ENCODE measurements at places on chromosomes 12 and 14. TPM values are rescaled to one million over a fixed set of nuclear protein-coding genes. Genes with fewer than 3 reads are reported as not detected.

DNA sequence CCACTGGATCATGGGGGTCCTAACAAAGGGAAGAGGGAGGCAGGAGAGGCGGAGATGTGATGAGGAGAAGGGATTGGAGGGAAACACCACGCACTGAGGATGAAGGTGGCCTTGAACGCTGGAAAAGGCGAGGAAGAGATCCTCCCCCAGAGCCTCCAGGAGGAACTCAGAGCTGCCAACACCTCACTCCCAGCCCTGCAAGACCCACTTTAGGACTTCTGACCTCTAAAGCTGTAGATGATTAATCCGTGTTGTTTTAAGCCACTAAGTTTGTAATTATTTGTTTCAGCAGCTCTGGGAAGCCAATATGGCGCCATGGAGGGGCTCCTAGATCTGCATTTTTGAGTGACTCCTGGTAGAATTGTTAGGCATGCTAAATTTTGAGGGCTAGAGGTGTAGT is 74.6 kb upstream of the CEP83 start:
- DNase-seq = no peak

- no peak for DNase-seq
Observed at GRCh38 chr14:95147597-95147996, 9.7 kb downstream of the DICER1 start.

DNA sequence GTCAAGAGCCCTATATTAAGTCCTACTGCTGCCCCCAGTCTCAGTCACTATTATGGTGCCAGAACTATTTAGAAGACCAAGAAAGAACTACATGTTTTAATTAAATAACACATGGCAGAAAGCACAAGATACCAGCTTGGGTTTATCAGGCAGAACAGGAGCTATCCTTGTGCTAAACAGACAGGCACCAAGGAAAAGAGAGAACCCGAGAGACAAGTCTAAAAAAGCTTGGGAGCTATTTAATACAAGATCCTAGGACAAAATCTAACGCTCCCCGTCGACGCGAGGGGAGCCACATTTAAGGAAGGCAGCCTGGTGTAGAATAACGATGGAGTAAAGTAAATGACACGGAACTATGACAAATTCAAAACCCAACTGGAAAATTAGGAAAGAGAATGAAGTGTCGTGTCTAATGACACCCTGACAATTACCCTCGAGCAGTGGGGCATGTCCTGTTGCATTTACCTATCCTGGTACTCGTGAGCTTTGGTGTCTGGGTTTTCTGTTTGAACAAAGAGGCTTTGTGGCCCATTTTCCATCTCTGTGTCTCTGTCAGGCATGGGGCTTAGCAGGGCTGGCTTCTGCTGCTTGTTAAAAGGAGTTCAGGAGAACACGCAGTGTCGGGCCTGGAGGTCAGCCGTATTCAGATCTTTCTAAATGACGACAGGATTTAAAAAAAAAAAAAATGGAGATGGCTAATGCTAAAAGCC is 140.6 kb downstream of the ETNK1 start:
- no peak for DNase-seq

- no peak for DNase-seq
Observed at GRCh38 chr12:20377750-20378149, 9.4 kb downstream of the PDE3A start.

GRCh38 chr14:94343238-94344005 is 20.3 kb upstream of the SERPINA6 start:
- no peak for DNase-seq

ANO2 gene
- not detected for polyA plus RNA-seq

C12orf50 gene
- polyA plus RNA-seq = not detected

LBHD2 gene
- polyA plus RNA-seq = not detected

PTHLH gene
- polyA plus RNA-seq = 10.9 TPM

Measured in A549 (cell line).